Thymus (tissue), 14 donors: ENCODE measurements at places on chromosomes 16 and 17. TPM values are rescaled to one million over a fixed set of nuclear protein-coding genes. Genes with fewer than 3 reads are reported as not detected.

- DNase-seq = no peak
Measured at GRCh38 chr16:62100651-62101050, 64.4 kb upstream of the CDH8 start.

Gene SLC12A3
- 0.52 TPM for total RNA-seq

Gene GPRC5C
- 11.5 TPM for total RNA-seq

GRCh38 chr17:30395398-30396022 is 16.8 kb downstream of the CPD start:
- no peak for DNase-seq
